Glutamatergic neuron (in vitro differentiated cells): ENCODE measurements at places on chromosomes 11 and 22. TPM values are rescaled to one million over a fixed set of nuclear protein-coding genes. Genes with fewer than 3 reads are reported as not detected.
A peak's percentile ranks its signal among the peaks of the same experiment; 100 is the strongest.

The C11orf16 gene
- total RNA-seq = not detected

The TRIM49 gene
- total RNA-seq = 1.1 TPM

The TTLL12 gene
- 36.6 TPM for total RNA-seq

The TEX54 gene
- 1.0 TPM for total RNA-seq

The NCAPD3 gene
- 20.3 TPM for total RNA-seq

The HEPHL1 gene
- total RNA-seq = not detected

The RAC2 gene
- total RNA-seq = not detected

DNA sequence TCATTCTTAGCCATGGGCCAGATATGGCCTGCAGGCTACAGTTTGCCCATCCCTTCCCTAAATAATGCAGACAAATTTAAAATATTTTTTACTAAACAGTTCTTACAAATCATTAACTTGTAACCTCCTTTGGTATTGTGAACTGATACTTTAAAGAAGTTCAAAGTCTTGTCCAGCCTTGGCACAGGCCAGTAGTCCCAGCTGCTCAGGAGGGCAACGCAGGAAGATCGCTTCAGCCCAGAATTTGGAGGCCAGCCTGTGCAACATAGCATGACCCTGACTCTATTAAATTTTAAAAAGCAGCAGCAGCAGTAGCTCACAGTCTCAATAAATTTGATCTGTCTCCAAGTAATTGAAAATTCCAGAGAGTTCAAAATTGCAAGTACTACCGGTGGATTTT lies 83.7 kb upstream of the ARHGAP32 start:
- H3K27me3 ChIP-seq = peaks cover 5% of the 10 kb centered on the region
- H3K4me3 ChIP-seq = peak overlapping the region; percentile 41
- peaks cover 41% of the 10 kb centered on the region for H3K4me1 ChIP-seq
- no peaks in the 10 kb centered on the region for H3K36me3 ChIP-seq

- no peaks in the 10 kb centered on the region for H3K36me3 ChIP-seq
- no peak for DNase-seq
- H3K4me1 ChIP-seq = no peaks in the 10 kb centered on the region
- H3K27ac ChIP-seq = no peak overlapping the region
- H3K4me3 ChIP-seq = no peak overlapping the region
- H3K27me3 ChIP-seq = no peaks in the 10 kb centered on the region
These were observed 1.0 kb upstream of the MUC5AC start for GRCh38 chr11:1156506-1157340.

DNA sequence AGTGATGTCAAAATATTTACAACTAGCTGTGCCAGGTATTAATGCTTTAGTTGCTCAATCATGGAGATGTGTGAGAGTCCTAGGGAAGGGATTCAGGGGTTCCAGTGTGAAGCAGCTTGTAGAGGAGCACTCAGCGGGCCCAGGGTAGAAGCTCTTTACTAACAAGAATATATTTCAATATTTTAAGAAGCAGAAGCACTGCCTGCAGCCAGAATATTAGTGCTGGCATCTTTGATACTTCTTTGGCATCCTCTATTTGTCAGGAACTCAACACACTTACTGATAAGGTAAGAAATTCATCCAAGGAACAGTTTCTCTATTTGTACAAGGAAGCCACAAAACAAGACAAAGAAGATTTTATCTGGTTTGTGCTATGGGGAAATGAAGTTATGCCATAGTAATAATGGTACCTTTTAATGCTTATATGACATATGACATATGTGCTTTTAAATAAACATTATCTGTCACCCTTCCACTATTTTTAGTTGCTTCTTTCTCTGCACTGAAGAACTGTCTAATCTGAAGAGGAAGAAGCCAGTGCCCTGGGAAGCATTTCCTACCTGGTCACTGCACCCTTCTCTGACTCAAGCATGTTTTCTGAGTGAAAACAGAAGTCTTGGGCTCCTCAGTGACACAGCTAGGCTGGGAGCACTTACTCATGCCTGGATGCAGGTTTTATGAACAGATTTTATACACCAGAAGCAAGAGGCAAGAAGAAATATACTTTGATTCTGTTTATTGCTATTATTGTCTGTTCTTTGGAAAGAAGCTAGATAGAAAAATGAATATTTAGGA lies 388.1 kb upstream of the CCDC90B start:
- no peaks in the 10 kb centered on the region for H3K27me3 ChIP-seq
- no peak for DNase-seq
- no peak overlapping the region for H3K4me3 ChIP-seq
- H3K4me1 ChIP-seq = peaks cover 5% of the 10 kb centered on the region

DNA sequence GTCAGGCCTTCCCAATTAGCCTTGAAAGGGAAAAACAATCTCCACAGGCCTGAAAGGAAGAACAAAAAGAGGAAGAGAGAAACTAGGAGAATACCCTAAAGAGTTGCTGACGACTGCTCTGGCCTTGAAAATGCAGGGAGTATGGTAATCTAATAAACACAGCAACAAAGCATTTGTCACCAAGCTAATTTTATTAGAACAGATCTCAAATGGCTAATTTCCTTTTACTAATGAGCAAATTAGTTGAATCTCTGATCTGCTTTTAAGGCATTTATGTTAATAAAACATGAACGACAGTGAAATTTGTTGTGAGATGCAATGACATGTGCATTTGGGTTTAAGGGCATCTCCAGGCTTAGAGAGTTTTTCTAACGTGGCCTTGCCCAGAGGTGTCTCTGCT lies 212.2 kb downstream of the BUD13 start:
- no peak overlapping the region for H3K27ac ChIP-seq
- no peak for DNase-seq
- H3K4me3 ChIP-seq = peak overlapping the region; percentile 43
- H3K4me1 ChIP-seq = peaks cover 28% of the 10 kb centered on the region

- H3K27me3 ChIP-seq = no peaks in the 10 kb centered on the region
- H3K4me3 ChIP-seq = no peak overlapping the region
- H3K27ac ChIP-seq = no peak overlapping the region
- no peaks in the 10 kb centered on the region for H3K4me1 ChIP-seq
- DNase-seq = no peak
- no peaks in the 10 kb centered on the region for H3K36me3 ChIP-seq
These were observed 27.7 kb downstream of the OR2AT4 start for GRCh38 chr11:75068993-75069392.

DNA sequence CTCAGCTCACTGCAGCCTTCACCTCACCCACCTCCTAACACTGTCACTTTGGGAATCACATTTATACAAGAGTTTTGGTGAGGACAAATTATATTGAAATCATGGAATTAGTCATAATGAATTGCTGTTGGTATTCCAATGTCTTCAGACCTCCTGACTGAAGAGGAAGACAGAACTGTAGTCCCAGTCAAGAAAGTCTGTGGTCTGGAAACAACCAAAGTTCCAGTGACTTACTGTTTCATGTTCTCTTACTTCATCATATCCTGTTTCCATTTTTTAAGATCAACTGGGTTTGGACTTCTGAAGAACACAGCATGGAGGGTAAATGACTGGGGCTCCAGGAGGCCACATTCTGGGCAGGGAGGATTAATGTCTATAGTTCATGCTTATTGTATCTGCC lies 43.0 kb upstream of the HIPK3 start:
- no peaks in the 10 kb centered on the region for H3K36me3 ChIP-seq
- H3K27me3 ChIP-seq = no peaks in the 10 kb centered on the region
- H3K4me1 ChIP-seq = no peaks in the 10 kb centered on the region
- no peak for DNase-seq
- H3K4me3 ChIP-seq = no peak overlapping the region

DNA sequence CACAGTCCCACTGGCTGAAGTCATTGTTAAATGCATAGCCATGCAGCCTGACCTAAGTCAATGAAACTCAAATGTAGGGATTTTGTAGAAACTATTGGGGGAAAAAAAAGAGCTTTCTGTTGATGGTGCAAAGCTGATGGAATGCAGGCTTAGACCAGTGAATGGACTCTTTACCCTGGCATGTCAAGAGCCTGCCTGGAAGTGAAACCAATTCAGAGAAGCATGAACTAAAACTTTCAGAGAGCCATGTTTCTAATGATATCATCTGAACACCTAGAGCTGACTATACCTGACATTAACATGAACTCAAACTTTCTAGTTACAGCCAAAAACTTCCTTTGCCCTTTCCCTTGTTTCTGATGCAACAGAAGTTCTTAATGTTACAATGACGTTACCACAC lies 89.0 kb downstream of the APIP start:
- no peaks in the 10 kb centered on the region for H3K4me1 ChIP-seq
- no peaks in the 10 kb centered on the region for H3K36me3 ChIP-seq
- DNase-seq = no peak
- H3K27ac ChIP-seq = no peak overlapping the region

- peaks cover 1% of the 10 kb centered on the region for H3K27me3 ChIP-seq
- DNase-seq = no peak
- H3K4me3 ChIP-seq = no peak overlapping the region
- H3K4me1 ChIP-seq = no peaks in the 10 kb centered on the region
These were observed 11.5 kb downstream of the VSTM5 start for GRCh38 chr11:93838967-93839366.

DNA sequence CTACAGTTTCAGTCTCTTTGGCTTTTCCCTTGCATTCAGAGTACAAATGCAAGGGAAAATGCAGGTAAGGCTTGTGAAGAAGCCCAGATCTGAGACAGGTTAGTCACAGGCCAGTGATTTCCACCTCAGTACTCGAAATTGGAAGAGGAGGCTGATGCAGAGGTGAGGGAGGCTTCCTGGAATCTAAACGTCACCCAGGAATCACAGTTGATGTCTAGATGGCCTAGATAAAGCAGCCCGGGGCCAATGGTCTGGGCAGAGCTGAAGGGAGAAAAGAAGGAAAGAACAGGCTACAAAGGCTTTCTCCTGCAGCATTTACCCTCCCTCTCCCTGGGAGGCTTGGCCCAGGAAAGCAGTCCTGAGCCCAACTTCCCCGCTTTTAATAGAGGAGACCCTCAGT lies 8.5 kb downstream of the TRIM6 start:
- no peak for DNase-seq
- no peak overlapping the region for H3K27ac ChIP-seq
- peaks cover 2% of the 10 kb centered on the region for H3K27me3 ChIP-seq
- no peaks in the 10 kb centered on the region for H3K4me1 ChIP-seq
- H3K36me3 ChIP-seq = no peaks in the 10 kb centered on the region

DNA sequence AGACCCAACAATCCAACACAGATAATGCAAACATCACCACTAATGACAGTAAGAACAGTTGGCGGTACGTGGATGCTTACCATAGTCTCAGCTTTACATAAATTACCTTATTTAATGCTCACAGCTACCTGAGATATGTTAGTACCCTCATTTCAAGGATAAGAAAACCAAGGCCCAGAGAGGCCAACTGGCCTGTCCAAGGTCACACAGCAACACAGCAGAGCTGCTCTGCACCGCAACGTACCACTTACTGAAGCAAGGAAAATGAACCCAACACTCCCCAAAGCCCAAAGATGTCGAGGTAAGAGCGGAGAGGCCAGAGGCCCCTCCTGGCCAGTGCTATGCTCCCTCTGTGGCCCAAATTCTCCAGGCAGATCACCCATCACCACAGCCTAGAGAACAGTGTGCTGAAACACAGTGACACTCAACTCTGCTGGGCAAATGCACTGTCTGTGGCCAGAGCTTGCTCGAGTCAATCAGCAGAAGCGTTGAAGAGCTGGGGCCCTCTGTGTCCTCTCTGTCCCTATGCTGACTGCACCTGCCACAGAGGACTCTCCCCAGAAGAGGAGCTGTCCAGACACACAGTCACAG lies 14.0 kb downstream of the SHANK2 start:
- no peak overlapping the region for H3K4me3 ChIP-seq
- no peak for DNase-seq
- peaks cover 4% of the 10 kb centered on the region for H3K4me1 ChIP-seq
- no peak overlapping the region for H3K27ac ChIP-seq

GRCh38 chr11:134779179-134779578 lies 367.1 kb upstream of the B3GAT1 start:
- H3K27ac ChIP-seq = no peak overlapping the region
- no peak for DNase-seq
- H3K27me3 ChIP-seq = no peaks in the 10 kb centered on the region
- no peaks in the 10 kb centered on the region for H3K4me1 ChIP-seq
- H3K36me3 ChIP-seq = no peaks in the 10 kb centered on the region
- H3K4me3 ChIP-seq = no peak overlapping the region

DNA sequence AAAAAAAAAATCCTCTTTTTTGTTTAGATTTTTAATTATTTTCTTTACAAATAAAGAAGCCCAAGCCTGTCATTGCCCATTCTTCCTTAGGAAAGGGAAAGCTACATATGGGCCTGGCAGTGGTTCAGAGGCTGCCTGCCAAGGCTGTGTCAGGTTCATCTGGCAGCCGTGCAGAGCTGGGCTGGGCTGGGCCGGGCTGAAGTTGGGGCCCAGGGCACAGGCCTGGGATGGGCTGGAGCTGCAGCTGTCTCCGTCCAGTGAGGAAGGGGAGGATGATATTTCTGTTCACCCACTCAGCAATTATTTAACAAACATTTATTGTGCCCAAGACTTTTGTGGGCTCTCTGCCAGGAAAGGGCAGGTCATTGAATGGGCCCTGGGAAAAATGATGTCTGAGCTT lies 4.6 kb downstream of the PRR5L start:
- no peaks in the 10 kb centered on the region for H3K36me3 ChIP-seq
- no peaks in the 10 kb centered on the region for H3K27me3 ChIP-seq
- H3K4me3 ChIP-seq = no peak overlapping the region
- no peaks in the 10 kb centered on the region for H3K4me1 ChIP-seq

DNA sequence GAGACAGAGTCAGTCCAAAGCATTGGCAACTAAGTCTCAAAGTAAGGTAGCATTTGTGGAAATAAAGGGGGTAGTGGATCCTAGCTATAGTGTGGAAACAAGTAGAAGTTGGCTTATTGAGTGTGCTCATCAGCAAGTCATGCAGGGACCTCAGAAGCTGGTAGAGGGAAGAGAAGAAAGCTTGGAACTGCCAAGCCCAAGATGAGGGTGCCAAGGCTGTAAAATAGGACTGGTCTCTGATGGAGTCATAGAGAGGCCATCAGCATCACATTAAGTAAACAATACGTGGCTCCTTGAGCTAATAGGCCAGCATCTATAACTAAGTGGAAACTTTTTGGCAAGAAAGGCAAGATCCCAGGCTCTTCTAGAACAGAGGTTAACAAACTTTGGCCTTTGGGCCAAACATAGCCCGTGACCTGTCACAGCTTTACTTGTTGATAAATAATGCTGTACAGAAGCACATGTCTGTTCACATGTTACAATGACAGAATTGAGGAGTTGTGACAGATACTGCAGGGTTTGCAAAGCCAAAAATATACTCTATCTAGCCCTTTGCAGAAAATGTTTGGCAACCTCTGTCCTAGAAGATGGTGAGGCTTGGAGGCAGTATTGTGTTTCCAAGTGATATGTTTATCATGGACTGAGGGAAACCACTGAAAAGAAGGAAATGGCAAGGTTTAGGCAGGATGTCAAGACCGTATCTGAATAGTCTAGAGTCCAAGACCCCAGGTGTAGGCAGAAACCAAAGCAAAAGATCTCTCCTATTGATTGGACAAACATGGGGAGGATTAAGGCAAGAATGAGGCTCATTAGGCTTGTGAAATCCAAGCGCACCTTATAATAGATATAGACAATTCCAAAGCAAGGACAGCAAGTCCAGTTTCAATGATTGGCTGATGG lies 62.5 kb upstream of the CD44 start:
- no peak overlapping the region for H3K27ac ChIP-seq
- no peaks in the 10 kb centered on the region for H3K36me3 ChIP-seq
- DNase-seq = no peak
- no peaks in the 10 kb centered on the region for H3K27me3 ChIP-seq
- H3K4me1 ChIP-seq = no peaks in the 10 kb centered on the region

- H3K36me3 ChIP-seq = no peaks in the 10 kb centered on the region
- H3K4me3 ChIP-seq = peak overlapping the region; percentile 81
- peaks cover 7% of the 10 kb centered on the region for H3K4me1 ChIP-seq
- H3K27ac ChIP-seq = no peak overlapping the region
- DNase-seq = peak; percentile 45
These were observed 2.9 kb upstream of the SLC6A5 start for GRCh38 chr11:20596205-20597153.

- peak overlapping the region; percentile 99 for H3K4me3 ChIP-seq
- no peak for DNase-seq
- no peaks in the 10 kb centered on the region for H3K36me3 ChIP-seq
- H3K4me1 ChIP-seq = peaks cover 9% of the 10 kb centered on the region
- H3K27ac ChIP-seq = peak overlapping the region; percentile 99
These were observed 739 bp downstream of the ZMAT5 start for GRCh38 chr22:29765905-29766631.
